Central memory CD8-positive, alpha-beta T cell (primary cell): ENCODE measurements at places on chromosomes 12 and 14.

DNA sequence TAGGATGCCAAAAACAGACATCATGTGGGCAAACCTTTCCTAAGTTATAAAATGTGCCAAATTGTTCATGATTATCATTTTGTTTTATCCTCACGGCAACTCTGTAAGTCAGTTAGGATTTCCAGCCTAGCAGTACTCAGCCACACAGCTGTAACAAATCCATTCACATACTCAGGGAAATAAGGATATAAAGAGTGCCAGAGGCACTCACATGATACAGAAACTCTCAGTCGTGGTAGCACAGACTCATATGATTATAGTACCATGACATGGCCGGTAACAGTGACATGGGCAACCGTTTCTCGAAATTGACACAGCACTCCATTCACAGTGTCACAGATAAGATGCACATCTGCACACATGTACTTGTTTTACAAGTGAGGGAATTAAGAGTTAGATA is 344.2 kb downstream of the LRIG3 start:
- no peak overlapping the region for H3K27ac ChIP-seq
- no peaks in the 10 kb centered on the region for H3K4me1 ChIP-seq
- no peaks in the 10 kb centered on the region for H3K36me3 ChIP-seq
- no peak for DNase-seq
- no peak overlapping the region for H3K4me3 ChIP-seq
- no peaks in the 10 kb centered on the region for H3K27me3 ChIP-seq

GRCh38 chr14:84036840-84037239 is 1493.1 kb upstream of the FLRT2 start:
- no peak for DNase-seq
- H3K4me3 ChIP-seq = peak overlapping the region; percentile 44
- no peaks in the 10 kb centered on the region for H3K4me1 ChIP-seq
- H3K36me3 ChIP-seq = no peaks in the 10 kb centered on the region
- H3K27me3 ChIP-seq = no peaks in the 10 kb centered on the region

DNA sequence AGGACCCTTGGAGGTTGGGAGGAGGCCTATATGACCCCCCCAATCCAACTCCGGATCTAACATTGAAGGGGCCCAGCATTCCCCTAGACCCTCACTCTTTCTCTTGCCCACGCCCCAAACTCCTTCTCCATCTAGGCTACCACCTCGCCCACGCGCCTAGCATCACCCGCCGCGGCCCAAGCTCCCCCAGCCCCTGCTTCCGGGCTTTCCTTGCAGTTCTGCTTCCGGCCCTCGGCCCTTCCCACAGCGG is 445 bp downstream of the CERS5 start:
- H3K4me3 ChIP-seq = peak overlapping the region; percentile 87
- H3K27me3 ChIP-seq = no peaks in the 10 kb centered on the region
- H3K4me1 ChIP-seq = peaks cover 18% of the 10 kb centered on the region
- H3K27ac ChIP-seq = peak overlapping the region; percentile 94
- peaks cover 11% of the 10 kb centered on the region for H3K36me3 ChIP-seq

GRCh38 chr12:1019283-1019682 is 28.3 kb downstream of the ERC1 start:
- no peak overlapping the region for H3K27ac ChIP-seq
- H3K4me1 ChIP-seq = peaks cover 11% of the 10 kb centered on the region

- no peaks in the 10 kb centered on the region for H3K4me1 ChIP-seq
- H3K27ac ChIP-seq = no peak overlapping the region
- H3K27me3 ChIP-seq = no peaks in the 10 kb centered on the region
- no peaks in the 10 kb centered on the region for H3K36me3 ChIP-seq
These were observed 759.8 kb upstream of the MDGA2 start for GRCh38 chr14:48435221-48435620.

GRCh38 chr12:69000074-69000473 is 67.1 kb upstream of the CPM start:
- no peak overlapping the region for H3K4me3 ChIP-seq
- peaks cover 23% of the 10 kb centered on the region for H3K27me3 ChIP-seq
- H3K4me1 ChIP-seq = no peaks in the 10 kb centered on the region
- no peak for DNase-seq
- no peak overlapping the region for H3K27ac ChIP-seq
- H3K36me3 ChIP-seq = no peaks in the 10 kb centered on the region

DNA sequence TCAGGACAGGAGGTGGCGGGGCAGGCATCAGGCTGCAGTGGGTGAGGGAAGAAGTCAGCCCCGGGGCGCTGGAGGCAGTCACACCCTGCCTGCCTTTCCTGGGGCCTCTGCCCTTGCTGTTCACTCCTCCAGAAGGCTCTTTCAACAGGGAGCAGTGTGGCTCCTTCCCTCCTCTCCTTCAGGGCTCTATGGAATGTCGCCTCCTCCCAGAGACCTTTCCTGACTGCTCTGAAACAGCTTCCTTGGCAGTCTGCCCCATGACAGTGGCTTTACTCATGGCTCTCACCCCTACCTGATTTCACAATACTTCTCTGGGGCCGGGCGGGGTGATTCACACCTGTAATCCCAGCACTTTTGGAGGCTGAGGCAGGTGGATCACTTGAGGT is 7.1 kb downstream of the RHOF start:
- H3K4me3 ChIP-seq = peak overlapping the region; percentile 91
- peak overlapping the region; percentile 99 for H3K27ac ChIP-seq
- DNase-seq = no peak
- peaks cover 90% of the 10 kb centered on the region for H3K4me1 ChIP-seq

DNA sequence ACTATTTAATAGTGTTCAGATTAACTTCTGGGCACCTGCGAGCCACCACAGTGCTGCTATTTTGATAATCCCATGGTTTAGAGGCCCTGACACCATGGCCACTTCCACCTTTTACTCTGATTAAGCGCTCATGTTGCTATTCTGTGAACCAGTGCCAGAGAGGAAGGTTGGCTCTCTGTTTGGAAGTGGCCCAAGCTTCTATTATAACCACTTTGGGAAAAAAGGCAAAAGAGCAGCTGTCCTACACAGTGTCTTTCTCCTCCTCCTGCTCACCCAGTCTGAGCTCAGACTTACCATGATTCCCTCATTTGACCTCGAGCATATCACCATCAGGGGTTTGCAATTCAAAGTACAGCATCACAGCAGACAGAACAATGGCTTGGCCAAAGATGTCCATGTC is 23.3 kb downstream of the DYRK2 start:
- H3K4me1 ChIP-seq = peaks cover 32% of the 10 kb centered on the region
- DNase-seq = no peak
- H3K36me3 ChIP-seq = peaks cover 7% of the 10 kb centered on the region
- no peak overlapping the region for H3K27ac ChIP-seq

DNA sequence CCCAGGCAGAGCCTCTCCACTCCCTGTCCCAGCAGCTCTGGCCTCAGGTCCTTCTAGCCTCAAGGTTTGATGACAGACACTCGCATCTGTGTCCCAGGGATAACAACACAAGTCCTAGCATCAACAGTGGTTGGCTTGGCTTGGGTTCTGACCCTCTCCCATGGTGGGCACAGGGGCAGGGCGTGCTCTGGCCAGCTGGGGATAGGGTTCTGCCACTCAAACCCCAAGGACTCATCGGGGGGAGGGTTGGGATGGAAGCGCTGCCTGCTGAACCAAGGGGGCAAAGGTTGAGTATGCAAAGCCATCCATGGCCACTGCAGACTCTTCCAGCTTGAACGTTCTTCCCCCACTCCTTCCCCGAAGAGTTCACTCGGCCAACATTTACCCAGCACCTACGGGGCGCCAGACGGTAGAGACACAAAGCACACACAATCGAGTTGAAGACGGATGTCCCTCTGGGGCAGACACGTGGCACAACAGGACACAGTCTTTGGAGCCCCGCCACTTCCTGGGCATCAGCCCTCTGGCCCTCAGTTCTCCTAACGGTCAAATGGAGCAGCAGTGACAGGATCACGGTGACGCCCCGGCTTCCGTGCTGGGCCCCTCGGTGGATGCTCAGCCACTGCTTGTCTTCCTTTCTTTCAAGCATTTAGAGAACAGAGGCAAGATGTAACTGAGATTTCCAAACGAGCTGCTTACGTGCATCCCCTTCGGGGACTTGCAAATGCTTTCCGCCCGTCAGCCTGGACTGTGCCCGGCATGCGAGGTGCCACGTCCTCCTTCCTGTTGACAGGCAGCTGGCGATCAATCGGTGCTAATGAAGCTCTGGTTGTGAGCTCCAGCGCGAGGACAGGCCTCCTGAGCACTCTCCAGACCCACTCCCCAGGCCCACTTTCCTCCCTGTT is 42.6 kb downstream of the DLK1 start:
- no peak for DNase-seq
- no peak overlapping the region for H3K4me3 ChIP-seq
- H3K4me1 ChIP-seq = no peaks in the 10 kb centered on the region
- H3K27ac ChIP-seq = no peak overlapping the region
- H3K36me3 ChIP-seq = no peaks in the 10 kb centered on the region
- H3K27me3 ChIP-seq = peaks cover 42% of the 10 kb centered on the region

GRCh38 chr14:21343035-21343794 is 40.6 kb downstream of the SUPT16H start:
- H3K4me3 ChIP-seq = no peak overlapping the region
- no peak overlapping the region for H3K27ac ChIP-seq
- DNase-seq = no peak
- no peaks in the 10 kb centered on the region for H3K4me1 ChIP-seq
- peaks cover 2% of the 10 kb centered on the region for H3K36me3 ChIP-seq

DNA sequence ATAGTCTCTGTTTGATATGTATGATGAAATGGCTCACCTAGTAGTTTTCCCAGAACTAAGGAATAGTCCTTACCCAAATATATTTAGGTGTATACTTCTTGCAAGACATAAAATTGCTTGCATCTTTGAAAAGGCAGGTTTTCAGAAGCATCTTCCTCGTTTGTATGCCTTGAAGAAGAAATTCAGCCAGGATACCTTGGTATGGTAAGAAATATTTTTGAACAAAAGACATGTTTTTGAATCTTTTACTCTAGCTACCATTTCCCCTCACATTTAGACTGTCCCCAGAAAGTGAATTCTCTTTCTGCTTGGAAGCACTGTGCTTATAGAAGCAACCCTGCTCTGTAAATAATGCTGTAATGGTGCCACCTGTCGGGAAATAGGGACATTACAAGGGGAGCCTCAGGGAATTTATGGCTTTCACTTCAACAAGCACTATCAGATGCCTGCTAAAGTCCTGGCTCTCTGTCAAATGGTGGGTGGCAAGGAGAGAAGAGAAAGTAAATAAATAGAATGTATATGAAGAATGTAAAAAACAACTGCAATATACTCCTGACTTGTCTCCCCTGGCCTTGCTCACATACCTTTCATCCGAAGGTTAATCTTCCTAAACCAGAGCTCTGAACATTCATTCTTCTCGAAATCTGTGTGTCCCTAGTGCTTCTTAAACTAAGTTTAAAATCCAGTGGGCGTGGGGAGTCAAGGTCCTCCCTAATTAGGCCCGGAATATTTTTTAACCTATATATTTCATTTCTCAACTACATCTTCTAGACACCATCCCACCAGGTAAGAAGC is 6.1 kb downstream of the CCDC184 start:
- no peak overlapping the region for H3K4me3 ChIP-seq
- DNase-seq = peak; percentile 58
- H3K36me3 ChIP-seq = no peaks in the 10 kb centered on the region
- no peaks in the 10 kb centered on the region for H3K4me1 ChIP-seq
- H3K27ac ChIP-seq = no peak overlapping the region
- peaks cover 56% of the 10 kb centered on the region for H3K27me3 ChIP-seq

DNA sequence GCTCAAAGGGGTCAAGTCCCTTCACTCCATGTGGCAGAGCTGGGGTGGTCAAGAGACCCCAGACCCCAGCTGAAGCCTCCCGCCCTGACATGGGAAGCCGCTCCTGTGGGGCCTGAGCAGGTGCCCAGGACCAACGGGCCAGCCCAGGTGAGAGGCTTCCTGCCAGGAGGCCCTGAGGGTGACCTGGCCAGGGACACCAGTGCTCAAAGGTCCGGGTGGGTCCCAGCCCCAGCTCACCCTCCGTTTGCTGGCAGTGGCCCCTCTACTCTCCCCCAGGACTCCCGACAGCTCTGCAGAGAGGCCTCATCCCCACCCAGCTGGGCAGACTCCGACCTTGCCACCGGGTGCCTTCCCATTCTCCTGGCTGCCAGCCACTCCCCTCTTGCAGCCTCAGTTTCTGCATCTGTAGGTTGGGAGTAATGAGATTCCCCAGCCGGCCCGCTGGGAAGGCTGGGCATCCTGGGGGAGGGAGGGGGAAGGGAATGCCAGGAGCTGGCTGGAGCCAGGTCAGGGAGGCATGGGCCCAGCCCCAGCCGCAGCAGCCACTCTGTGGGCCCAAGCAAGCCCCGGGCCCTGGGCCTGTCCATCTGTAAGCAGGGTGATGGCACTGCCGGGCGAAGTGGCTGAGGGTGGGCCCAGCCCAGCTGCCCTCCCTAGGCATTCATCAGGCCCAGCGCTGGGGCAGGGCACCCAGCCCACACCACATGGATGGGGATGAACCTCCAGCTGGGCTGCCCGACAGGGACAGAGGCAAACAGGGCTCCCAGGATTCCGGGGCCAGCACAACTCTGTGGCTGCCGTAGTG is 10.3 kb upstream of the INF2 start:
- H3K27me3 ChIP-seq = peaks cover 21% of the 10 kb centered on the region
- H3K27ac ChIP-seq = no peak overlapping the region
- DNase-seq = no peak
- H3K4me3 ChIP-seq = peak overlapping the region; percentile 83
- H3K36me3 ChIP-seq = peaks cover 6% of the 10 kb centered on the region
- H3K4me1 ChIP-seq = peaks cover 12% of the 10 kb centered on the region

DNA sequence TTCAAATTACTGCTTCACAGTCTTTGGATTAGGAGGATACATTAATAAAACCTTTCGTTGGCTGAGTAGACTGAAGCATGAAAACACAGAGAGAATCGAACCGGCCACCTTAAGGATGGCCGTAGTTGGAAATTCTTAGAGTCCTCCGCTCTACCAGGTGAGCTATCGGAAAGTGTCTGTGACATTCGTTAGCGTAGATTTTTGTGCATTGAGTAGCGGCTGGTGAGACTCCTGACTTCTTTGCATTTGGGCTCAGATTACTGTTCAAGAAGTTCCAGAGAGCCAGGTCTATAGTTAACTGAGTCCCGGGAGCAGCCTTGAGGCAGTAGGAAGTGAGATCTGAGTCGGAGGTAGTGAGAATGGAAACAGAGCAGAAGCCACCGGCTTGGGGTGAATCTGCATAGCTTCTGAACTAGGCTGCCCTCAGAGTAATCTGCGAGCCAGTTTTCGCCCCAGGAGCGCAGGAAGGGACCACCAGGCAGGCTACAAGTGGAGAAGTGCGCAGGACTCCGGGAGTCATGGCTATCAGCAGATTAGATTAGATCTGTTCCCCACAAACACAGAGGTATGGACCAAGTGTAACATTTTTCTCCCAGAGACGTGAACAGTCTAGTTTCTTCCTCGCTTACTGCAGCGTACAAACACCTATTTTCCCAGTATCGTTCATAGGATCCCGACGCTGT is 11.0 kb downstream of the OR6S1 start:
- H3K36me3 ChIP-seq = peaks cover 40% of the 10 kb centered on the region
- H3K27ac ChIP-seq = peak overlapping the region; percentile 98
- peaks cover 60% of the 10 kb centered on the region for H3K4me1 ChIP-seq
- DNase-seq = no peak
